Esophagus mucosa (tissue), 1 donor: ENCODE measurements at places on chromosomes 1 and 21. TPM values are rescaled to one million over a fixed set of nuclear protein-coding genes. Genes with fewer than 3 reads are reported as not detected.

- no peak for ATAC-seq
Observed at GRCh38 chr1:11350265-11350664, 77.3 kb downstream of the UBIAD1 start.

GRCh38 chr1:56185493-56185892, 393.9 kb downstream of the PLPP3 start:
- ATAC-seq, result no peak

DNA sequence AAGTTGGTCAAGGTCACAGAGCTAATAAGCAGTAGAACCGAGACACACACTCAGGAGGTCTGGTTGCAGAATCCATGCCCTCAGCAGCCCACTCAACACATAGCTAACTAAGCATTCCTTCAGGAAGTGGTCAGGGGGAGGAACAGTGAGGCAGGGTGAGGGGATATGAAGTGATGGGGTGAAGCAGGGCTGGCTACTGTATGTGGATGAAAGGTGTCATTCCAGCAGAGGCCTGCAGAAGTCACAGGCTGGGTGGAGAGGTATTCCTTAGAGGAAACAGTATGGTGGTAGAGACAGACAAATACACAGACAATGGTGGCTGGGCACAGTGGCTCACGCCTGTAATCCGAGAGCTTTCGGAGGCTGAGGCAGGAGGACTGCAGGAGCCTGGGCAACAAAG, 14.1 kb downstream of the TMCO4 start:
- peak; percentile 19 for ATAC-seq

DNA sequence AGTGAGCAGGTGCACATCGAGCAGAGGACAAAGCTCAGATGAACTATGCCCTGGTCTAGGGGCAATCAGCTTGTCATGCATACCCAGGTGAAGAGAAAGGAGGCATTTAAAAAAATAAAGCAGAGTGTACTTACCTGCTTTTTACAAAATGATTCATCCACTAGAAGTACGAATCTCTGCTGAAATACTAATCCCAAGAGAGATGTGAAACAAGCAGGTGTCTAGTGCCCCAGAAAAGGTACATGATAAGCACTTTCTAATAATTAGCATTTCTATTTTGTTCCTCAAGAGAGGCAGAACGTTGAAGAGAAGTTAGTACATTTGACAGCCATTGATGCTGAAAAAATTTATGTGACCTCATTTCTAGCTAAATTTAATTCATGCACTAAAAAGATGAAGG, 31.1 kb downstream of the CHODL start:
- no peak for ATAC-seq

GRCh38 chr1:111648806-111649205, 29.2 kb downstream of the RAP1A start:
- ATAC-seq, result no peak

GRCh38 chr1:209646558-209646957, 5.7 kb downstream of the LAMB3 start:
- ATAC-seq, result no peak

DNA sequence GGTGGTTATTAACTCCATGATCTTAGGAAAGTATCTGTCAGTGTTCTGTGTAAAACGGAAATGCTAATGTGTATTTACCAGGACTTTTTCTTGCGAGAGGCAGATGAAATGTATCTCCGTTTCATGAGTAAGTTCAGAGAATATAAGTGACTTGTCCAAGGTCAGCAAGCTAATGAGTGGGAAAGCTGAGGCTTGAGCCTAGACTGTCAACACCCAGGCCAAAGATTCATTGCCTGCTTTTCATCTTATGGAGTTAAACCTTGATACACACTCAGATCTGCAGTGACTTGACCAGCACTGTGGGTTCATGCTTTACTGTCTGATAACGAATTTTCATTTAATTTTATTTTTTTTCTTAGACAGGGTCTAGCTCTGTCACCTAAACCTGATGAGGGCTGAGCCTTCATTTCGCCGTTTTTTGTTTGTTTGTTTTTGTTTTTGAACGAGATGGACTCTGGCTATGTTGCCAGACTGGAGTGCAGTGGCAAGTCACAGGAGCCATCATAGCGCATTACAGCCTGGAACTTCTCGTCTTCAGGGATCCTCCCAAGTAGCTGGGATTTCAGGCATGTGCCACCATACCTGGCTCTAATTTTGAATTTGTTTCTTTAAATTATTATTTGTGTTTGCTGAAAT, 918 bp upstream of the JTB start:
- no peak for ATAC-seq

CAMK2N1 gene
- 7.7 TPM for total RNA-seq

CA6 gene
- total RNA-seq, result not detected

LRRC53 gene
- total RNA-seq, result not detected

CD53 gene
- total RNA-seq, result 5.1 TPM
